ENCODE measurements at places on chromosomes 2 and 18.

GRCh38 chr18:48566589-48566988 lies 27.8 kb downstream of the CTIF start:
- no peak for DNase-seq

DNA sequence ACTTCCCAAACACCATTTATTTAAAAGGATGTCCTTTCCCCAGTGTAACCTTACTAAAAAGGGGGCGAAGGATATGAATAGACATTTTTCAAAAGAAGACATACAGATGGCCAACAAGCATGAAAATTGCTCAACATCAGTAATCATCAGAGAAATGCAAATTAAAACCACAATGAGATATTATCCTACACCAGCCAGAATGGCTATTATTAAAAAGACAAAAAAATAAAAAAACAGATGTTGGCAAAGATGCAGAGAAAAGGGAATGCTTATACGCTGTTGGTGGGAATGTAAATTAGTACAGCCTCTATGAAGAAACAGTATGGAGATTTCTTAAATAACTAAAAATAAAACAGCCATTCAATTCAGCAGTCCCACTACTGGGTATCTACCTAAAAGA lies 142.3 kb upstream of the NT5C1B start:
- no peak for DNase-seq

DNA sequence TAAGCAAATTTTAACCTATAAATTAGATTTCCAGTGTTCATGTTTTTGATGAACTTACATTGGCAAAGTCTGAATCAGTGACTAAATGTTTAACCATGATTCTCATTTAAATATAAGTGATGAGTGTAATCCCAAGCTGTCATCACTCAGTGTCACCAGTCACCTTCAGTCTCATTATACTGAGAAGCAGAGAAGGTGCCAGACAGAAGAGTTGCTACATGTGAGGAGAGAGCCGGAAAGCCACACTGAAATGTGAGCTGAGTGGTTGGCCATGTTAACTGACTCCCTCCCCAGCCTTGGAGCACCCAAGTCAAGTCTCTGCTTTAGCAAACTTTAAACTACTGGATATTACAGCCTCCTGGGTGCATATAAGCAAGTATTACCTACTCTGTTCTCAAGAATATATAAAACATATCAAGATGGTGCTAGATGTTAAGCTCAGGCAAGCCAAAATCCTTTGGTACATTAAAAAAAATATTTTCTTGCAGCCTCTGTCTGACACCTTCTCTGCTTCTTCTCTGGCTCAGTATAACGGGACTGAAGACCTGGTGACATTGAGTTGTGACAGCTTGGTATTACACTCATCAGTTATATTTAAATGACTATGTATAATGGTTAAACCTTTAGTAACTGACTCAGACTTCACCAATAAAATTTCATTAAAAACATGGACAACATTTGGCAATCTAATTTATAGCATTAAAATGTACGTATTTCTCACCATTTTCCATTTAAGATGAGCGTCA lies 75.8 kb upstream of the MAP3K20 start:
- no peak for DNase-seq

- no peak for DNase-seq
Observed at GRCh38 chr2:5978131-5978751, 286.1 kb downstream of the SOX11 start.

GRCh38 chr2:186590350-186590758 lies 498 bp downstream of the ITGAV start:
- no peak for DNase-seq

DNA sequence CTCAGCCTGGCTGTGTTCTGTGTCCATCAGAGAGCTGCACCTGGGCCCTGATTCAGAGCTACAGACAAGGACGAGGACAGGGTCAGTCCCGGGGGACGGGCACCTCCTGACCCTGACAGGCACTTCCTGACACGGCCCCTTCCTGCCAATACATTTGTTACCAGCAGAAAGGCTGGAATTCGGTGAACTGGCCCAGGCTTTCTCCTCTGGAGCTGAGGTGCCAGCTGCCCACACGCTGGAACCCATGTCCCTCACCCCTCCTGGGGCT lies 12.3 kb upstream of the ZNF519 start:
- DNase-seq = no peak

- no peak for DNase-seq
Observed at GRCh38 chr2:39733070-39733674, 45.9 kb downstream of the THUMPD2 start.

- DNase-seq = no peak
Observed at GRCh38 chr2:234865586-234865985, 86.2 kb upstream of the SH3BP4 start.

- peak; percentile 24 for DNase-seq
Observed at GRCh38 chr18:59459369-59460071, 100.5 kb upstream of the LMAN1 start.

DNA sequence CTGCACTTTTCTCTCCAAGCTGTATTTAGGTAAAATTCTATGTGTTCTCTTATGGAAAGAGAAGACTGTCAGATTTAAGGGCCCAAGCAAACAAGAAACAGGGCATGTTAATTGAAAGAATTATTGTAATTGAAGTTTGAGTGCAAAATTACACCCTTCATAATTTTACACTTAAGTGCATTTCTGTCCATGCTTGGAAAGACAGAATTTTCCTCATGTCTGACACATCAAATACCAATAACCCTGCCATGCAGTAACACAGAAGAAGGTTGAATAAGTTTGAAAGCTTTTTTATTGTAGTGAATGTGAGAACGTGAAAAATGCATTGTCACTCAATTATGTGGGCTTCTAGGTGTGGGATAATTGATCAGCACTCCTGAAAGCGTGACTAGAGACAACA lies 52.9 kb upstream of the PARD3B start:
- DNase-seq = no peak

All from NCI-H2029 treated with DMSO at 0.1 percent for 48 hours (cell line).